ENCODE measurements at places on chromosomes 13 and 19. TPM values are rescaled to one million over a fixed set of nuclear protein-coding genes. Genes with fewer than 3 reads are reported as not detected.

Gene HMG20B
- 67.1 TPM for total RNA-seq

Gene CASP14
- not detected for total RNA-seq

Gene SPACA4
- total RNA-seq = not detected

Gene MCF2L
- total RNA-seq = 0.39 TPM

Gene TBXA2R
- total RNA-seq = 4.7 TPM

Gene DOHH
- 5.3 TPM for total RNA-seq

Gene LILRA1
- not detected for total RNA-seq

Gene ZNF441
- total RNA-seq = 17.3 TPM

Gene NKPD1
- total RNA-seq = not detected

Gene LPAR6
- 4.8 TPM for total RNA-seq

Gene CYP2S1
- total RNA-seq = not detected

Gene PTPRS
- 244 TPM for total RNA-seq

Gene VAV1
- not detected for total RNA-seq

Gene PGLYRP1
- not detected for total RNA-seq

Measured in articular chondrocyte of knee joint (primary cell).